ENCODE measurements at places on chromosomes 6 and 20. TPM values are rescaled to one million over a fixed set of nuclear protein-coding genes. Genes with fewer than 3 reads are reported as not detected.

The RNF144B gene
- 0.86 TPM for total RNA-seq

The PCSK2 gene
- total RNA-seq: not detected

The CCR6 gene
- total RNA-seq: not detected

The NFATC2 gene
- total RNA-seq: 86.4 TPM

The MOG gene
- total RNA-seq: not detected

The CEP162 gene
- total RNA-seq: 6.1 TPM

The LAMA5 gene
- total RNA-seq: 0.83 TPM

The POM121L2 gene
- total RNA-seq: not detected

The LPA gene
- not detected for total RNA-seq

- H3K27ac ChIP-seq: no peak overlapping the region
- H3K27me3 ChIP-seq: no peaks in the 10 kb centered on the region
- H3K36me3 ChIP-seq: peaks cover 4% of the 10 kb centered on the region
- DNase-seq: no peak
- H3K4me3 ChIP-seq: no peak overlapping the region
- no peaks in the 10 kb centered on the region for H3K4me1 ChIP-seq
Observed at GRCh38 chr6:116176596-116176995, 50.7 kb upstream of the COL10A1 start.

GRCh38 chr6:165834613-165835259, 171.7 kb upstream of the PDE10A start:
- H3K27me3 ChIP-seq: peaks cover 20% of the 10 kb centered on the region
- H3K27ac ChIP-seq: no peak overlapping the region
- DNase-seq: no peak
- no peaks in the 10 kb centered on the region for H3K36me3 ChIP-seq

DNA sequence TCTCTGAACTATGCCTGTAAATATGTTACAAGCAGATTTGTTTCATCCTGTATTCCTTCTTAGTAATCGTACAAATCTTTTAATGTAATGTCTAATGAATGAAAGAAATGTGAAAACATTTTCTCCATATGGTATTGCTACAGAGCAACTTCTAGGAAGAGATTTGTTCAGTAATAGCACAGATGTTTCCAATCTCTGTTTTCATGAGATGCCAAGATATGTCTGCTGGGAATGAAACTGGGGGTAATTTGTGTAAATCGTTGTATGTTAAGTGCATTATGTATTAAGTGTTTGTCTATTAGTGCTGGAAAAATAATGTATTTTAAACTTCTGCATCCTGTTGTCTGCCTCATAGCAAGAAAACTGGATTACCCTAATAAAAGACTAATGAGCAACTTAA, 722.2 kb upstream of the EYS start:
- H3K36me3 ChIP-seq: no peaks in the 10 kb centered on the region
- H3K4me3 ChIP-seq: no peak overlapping the region
- no peak for DNase-seq
- H3K27me3 ChIP-seq: no peaks in the 10 kb centered on the region
- no peak overlapping the region for H3K27ac ChIP-seq
- no peaks in the 10 kb centered on the region for H3K4me1 ChIP-seq

GRCh38 chr20:47389867-47390347, 33.4 kb upstream of the ZMYND8 start:
- H3K4me3 ChIP-seq: no peak overlapping the region
- H3K36me3 ChIP-seq: peaks cover 6% of the 10 kb centered on the region
- H3K27me3 ChIP-seq: no peaks in the 10 kb centered on the region
- DNase-seq: no peak
- no peak overlapping the region for H3K27ac ChIP-seq

- DNase-seq: no peak
- no peaks in the 10 kb centered on the region for H3K36me3 ChIP-seq
- no peak overlapping the region for H3K27ac ChIP-seq
- no peak overlapping the region for H3K4me3 ChIP-seq
- peaks cover 51% of the 10 kb centered on the region for H3K27me3 ChIP-seq
Observed at GRCh38 chr6:2566048-2566447, 184.7 kb downstream of the MYLK4 start.

DNA sequence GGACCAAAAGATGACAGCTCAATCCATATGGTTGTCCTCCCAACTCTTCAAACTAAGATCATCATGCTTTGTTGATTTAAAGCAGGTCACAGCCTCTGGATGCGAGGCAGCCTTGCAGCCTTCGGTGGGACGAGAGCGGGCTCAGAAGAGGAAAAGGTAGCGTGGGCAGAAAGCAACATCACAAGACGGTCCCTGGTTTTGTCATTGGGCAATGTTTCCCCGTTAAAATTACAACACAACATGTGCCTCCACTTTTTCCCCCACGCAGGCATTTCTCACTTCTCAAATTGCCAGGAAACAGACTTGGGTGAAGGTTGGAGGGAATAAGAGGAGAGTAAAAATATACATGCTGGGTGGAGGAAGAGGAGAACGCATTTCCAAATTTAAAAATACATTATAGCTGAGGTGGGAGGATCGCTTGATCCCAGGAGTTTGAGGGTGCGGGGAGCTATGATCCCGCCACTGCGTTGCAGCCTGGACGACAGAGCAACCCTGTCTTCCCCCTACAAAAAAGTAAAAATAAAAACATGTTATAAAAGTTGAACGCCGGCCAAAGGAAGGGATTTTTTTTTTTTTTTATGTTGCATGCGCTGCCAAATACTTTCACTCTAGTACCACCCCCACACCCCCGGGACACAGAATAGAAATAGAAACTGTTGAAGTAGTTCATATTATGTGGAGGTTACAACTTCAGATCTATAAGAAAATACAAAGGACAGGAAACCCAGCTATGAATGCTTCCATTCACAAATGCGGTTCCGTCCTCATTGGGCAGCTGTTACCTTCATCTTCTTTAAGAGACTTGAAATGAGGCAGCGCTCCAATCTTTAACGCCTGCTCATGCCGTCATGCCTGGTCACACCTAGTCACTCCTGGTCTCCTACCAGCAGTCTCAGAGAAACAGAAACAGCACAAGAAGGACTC, 13.9 kb upstream of the NAA20 start:
- H3K27me3 ChIP-seq: peaks cover 18% of the 10 kb centered on the region
- no peaks in the 10 kb centered on the region for H3K36me3 ChIP-seq
- peak overlapping the region; percentile 19 for H3K4me3 ChIP-seq

DNA sequence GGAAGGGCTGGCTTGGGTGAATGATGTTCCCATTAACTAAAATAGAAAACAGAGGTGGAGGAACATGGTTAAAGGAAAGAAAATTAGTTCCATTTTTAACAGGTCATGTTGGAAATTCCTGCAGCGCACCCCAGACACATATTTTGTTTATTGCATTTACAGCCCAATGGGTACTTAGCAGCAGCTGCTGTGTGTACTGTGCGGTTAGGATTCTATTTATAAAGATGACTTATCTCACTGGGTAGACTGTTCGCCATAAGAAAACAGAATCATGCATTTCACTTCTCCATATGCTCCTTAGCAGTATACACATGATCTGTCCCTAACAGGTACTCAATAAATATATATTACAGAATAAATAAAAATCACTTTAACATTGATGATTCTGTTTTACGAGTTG, 135.8 kb downstream of the SLC35F1 start:
- no peaks in the 10 kb centered on the region for H3K36me3 ChIP-seq
- H3K4me3 ChIP-seq: no peak overlapping the region

GRCh38 chr20:36268440-36269342, 32.4 kb downstream of the AAR2 start:
- no peaks in the 10 kb centered on the region for H3K36me3 ChIP-seq
- no peak overlapping the region for H3K4me3 ChIP-seq
- no peak for DNase-seq
- no peak overlapping the region for H3K27ac ChIP-seq
- peaks cover 2% of the 10 kb centered on the region for H3K27me3 ChIP-seq

DNA sequence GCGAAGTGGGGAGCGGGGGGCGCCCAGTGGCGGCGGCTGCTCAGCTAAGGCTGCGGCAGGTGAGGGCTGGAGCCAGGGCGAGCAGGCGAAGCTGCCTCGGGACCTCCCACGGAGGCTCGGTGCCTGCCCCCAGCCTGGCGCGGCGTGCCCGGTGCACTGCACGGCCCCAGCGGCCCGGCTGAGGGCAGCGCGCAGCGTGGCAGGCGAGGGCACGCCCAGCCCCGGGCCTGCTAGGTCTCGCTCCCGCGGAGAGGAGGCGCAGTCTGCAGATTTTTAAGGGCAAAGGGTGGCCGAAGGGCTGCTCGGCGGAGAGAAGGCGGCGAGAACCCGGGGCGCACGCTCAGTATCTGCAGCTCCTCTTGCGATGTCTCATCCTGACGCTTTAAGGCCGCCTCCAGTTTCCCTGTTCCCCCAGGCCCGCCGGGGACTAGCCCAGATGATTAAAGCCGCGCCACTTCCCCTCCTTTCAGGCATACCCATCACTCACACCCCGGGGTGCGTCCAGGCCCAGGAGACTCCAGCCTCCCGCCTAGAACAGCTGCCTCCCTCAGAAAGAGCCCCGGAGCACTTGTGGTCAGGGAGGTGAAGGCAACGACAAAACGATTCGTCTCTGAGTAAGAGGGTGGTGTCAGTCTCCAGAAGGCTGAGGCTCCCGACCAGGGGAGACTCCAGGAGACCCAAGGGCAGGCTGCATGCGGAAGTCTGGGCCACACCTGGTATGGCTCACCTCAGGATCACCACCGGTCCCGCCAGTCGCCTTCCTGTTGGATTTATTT, at the start of gene FERMT1:
FERMT1 (minus strand) TSS at position 158 of the 776 bp plus-strand sequence. CDS start 3,476 bp downstream, outside the sequence.
- peaks cover 37% of the 10 kb centered on the region for H3K27me3 ChIP-seq
- no peak within 1 kb of the TSS for H3K27ac ChIP-seq
- peak; percentile 14 for DNase-seq

DNA sequence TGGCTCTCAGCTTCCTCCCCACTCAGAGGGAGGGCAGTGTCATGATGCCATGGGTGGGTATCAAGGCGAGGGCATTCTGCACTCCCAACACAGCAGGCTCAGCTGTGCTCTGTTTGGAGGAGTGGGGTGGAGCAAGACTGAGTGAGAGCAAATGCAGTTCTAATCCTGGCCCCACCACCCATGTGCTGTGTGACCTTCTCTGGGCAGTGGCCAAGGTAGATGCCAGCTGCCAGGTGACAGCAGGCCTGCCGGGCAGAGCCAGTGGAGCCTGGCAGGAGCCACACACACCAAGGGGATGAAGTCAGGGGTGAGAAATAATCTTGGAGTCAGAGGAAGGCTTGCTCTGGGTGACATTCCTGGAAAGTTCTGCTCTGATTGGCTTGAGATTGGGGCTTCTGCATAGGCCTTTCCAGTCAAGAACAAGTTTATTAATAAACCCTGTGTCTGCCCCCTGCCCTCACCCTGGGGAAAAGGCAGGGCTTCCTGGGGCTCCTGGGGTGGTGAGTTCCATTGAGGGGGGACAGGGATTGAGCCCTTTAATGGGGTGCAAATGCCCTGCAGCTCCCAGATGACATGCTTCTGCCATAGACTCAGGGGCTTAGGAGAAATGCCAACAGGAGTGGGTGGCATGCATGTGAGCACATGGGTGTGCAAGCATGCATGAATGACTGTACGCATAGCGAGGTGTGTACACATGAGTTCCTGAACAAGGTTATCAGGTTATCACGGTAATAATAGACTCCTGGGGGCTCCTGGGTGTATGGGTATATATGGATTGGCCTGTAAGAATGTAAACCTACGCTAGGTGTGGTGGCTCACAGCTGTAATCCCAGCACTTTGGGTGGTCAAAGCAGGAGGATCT, 134.2 kb downstream of the MRPL14 start:
- no peak overlapping the region for H3K27ac ChIP-seq
- no peaks in the 10 kb centered on the region for H3K4me1 ChIP-seq
- no peaks in the 10 kb centered on the region for H3K36me3 ChIP-seq
- H3K27me3 ChIP-seq: peaks cover 3% of the 10 kb centered on the region
- no peak overlapping the region for H3K4me3 ChIP-seq
- no peak for DNase-seq

DNA sequence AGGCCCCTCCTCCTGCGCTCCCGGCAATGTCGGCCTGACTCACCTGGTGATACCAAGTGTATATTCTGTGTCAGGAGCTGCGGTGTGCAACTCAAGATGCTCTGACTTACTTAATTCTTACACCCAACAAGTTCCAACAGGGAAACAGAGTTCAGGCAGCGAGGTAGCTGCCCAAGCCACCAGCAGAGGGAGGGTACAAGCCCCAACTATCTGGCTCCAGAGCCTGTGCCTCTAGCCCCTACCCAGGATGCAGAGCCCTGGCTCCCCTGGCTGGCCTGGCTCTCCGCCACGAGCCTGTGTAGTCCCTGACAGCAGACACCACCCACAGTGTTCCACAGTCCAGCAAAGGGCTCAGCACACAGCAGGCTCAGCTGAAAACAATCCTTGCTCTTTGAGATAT, 34.9 kb downstream of the C20orf203 start:
- no peaks in the 10 kb centered on the region for H3K36me3 ChIP-seq
- no peak overlapping the region for H3K4me3 ChIP-seq
- H3K4me1 ChIP-seq: no peaks in the 10 kb centered on the region
- H3K27me3 ChIP-seq: peaks cover 5% of the 10 kb centered on the region
- H3K27ac ChIP-seq: no peak overlapping the region

- H3K4me1 ChIP-seq: no peaks in the 10 kb centered on the region
- DNase-seq: no peak
- no peaks in the 10 kb centered on the region for H3K36me3 ChIP-seq
- H3K4me3 ChIP-seq: no peak overlapping the region
- H3K27ac ChIP-seq: no peak overlapping the region
Observed at GRCh38 chr6:54074578-54075195, 36.6 kb upstream of the MLIP start.

DNA sequence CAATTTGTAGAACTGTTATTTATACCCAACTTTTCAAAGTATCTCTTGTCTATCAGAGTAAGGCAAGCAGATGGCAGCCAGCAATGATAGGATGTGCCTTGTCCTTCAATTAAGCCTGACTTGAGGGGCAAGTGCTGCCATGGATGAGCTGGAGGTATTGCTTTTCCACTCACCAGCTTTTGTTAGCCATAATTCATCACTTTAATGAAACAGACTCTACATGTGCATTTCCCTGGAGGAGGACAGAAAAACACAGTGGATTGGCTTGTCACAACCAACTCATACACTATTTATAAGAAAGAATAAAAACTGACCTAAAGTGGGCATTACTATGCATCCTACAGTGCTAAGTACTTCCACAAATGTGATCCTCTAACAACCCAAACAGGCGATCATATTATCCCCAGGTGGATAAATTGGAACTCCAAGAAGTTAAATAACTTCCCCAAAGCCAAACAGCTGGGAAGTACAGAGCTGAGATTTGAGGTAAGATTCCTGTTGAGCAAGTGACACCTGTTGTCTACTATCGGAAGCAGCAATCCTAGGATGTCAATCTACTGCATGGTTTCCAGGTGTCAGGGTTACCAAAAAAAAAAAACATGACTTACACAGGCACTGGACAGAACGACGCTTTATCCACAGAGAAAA, 73.9 kb upstream of the NRSN1 start:
- no peaks in the 10 kb centered on the region for H3K27me3 ChIP-seq
- H3K27ac ChIP-seq: no peak overlapping the region
- H3K36me3 ChIP-seq: no peaks in the 10 kb centered on the region
- no peak for DNase-seq
- H3K4me1 ChIP-seq: no peaks in the 10 kb centered on the region
- no peak overlapping the region for H3K4me3 ChIP-seq

DNA sequence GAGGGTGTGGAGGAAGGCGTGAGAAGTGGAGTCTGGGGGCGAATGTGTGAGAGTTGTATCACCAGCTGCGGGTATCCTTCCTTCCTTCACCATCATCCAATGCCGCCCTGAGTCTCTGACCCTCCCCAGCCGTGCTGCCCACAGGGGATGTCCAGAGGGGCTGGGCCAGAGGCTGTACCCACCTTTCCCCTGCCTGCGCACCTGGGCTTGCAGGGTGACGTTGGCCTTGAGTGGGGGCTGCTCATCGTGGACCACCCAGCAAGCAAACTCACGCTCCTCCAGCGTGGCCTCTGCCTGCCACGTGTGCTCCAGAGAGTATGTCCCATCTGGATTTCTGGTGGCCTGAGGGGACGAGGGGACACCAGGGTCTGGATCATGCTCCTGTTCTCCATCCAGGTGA, 116.9 kb upstream of the SIRPA start:
- peaks cover 17% of the 10 kb centered on the region for H3K4me1 ChIP-seq
- no peaks in the 10 kb centered on the region for H3K36me3 ChIP-seq
- H3K4me3 ChIP-seq: no peak overlapping the region
- no peak for DNase-seq
- peaks cover 11% of the 10 kb centered on the region for H3K27me3 ChIP-seq

All from activated T-helper 1 cell treated with anti-CD3 and anti-CD28 coated beads, Interleukin-12 subunit alpha, Interleukin-12 subunit beta, Interleukin-2, Interleukin-4 antibody, amounts not matched to agents 30 ng/mL and 10 ng/mL and 1 ng/mL, durations not matched to agents 14 hours and 24 hours and 36 hours (primary cell).